ENCODE measurements at places on chromosomes 5 and 9.

- DNase-seq: peak; percentile 9
Observed at GRCh38 chr5:40017135-40017534, 592.4 kb upstream of the DAB2 start.

DNA sequence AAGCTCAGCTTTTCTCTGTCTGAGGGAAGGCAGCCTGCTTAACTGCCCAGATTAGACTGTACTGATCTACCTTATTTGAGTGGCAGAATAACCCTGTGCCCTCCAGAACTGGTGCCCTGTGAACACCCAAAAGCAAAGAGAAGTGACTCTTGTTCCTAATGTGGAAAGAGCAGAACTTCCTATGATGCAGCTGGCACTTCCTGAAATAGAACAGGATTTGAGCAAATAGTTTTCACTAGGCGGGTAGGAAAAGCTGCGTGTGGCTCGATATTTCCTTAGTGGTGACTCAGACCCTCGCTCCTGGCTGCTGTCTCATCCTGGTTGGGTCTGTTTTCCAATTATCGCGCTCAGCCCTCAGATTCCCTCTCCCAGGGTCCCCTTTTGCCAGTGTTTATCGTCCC, 89.9 kb downstream of the SH3TC2 start:
- DNase-seq: no peak

GRCh38 chr5:71922584-71923106, 184.6 kb upstream of the MAP1B start:
- no peak for DNase-seq

DNA sequence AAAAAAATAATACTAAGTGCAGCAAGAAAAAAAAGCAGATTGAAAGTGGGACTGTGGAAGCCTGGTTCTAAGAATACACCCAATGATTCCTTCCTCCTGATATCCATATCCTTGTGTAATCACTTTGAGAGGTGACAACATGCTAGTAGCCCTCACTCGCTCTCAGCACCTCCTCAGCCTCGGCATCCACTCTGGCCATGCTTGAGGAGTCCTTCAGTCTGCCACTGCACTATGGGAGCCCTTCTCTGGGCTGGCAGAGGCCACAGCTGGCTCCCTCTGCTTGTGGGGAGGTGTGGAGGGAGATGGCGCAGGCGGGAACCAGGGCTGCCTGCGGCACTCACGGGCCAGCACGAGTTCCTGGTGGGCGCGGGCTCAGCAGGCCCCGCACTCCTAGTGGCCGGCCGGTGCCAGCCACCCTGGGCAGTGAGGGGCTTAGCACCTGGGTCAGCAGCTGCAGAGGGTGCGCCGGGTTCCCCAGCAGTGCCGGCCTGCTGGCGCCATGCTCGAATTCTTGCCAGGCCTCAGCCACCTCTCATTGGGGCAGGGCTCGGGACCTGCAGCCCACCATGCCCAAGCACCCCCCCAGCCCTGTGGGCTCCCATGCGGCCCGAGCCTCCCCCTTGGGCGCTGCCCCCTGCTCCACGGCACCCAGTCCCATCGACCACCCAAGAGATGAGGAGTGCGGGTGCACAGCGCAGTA, 24.5 kb upstream of the SELENOP start:
- DNase-seq: no peak

DNA sequence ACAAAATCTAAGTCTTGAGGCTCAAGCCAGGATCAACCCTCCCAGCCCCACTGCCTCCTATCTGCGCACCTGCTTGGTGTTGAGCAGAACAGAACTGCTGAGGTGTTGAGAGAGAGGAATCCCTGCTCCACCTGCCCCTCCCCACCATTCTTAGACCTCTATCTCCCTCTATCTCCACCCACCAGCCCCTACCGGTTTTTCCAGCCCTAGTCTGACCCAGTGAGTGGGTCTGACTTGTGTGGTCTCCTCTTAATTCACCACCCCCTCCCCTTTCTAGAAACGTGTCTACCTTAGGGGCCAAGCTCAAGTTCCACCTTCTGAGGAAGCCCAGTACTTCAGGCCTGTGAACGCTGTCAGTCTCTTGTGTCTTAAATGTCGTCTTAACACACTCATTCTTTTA, 93.7 kb downstream of the ARHGAP26 start:
- no peak for DNase-seq

DNA sequence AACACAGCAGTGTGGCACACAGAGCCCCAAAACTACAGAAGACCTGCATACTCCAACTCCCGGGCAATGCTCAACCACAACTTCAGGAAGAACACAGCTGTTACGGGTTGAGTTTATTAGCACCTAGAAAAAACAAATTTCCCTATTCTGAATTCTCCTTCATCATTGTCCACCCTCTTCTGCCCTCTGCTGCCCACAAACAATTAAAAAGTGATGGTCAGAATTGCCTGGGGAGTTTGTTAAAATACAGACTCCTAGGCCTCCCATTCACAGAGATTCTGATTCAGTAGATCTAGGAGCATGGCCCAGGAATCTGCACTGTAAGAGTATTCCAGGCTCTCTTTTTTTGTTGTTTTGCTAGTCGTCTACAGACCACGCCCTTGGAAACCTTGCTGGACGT, 310.6 kb downstream of the NDUFS4 start:
- DNase-seq: no peak

DNA sequence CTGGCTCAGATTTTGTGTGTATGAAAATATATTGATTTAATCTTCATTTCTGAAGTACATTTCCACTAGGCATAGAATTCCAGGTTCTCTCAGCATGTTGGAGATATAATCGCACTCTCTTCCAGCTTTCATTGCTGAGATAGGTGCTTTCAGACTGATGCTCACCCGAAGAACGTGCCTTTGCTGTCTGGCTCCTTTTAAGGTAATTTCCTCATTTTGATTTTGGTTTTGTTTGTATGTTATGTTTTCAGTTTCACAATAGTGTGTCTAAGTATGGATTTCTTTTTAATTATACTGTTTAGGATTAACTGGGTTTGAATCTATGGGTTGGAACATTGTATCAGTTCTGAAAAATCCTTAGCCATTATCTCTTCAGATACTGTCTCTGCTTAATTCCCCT, 132.0 kb upstream of the NFIB start:
- DNase-seq: no peak

DNA sequence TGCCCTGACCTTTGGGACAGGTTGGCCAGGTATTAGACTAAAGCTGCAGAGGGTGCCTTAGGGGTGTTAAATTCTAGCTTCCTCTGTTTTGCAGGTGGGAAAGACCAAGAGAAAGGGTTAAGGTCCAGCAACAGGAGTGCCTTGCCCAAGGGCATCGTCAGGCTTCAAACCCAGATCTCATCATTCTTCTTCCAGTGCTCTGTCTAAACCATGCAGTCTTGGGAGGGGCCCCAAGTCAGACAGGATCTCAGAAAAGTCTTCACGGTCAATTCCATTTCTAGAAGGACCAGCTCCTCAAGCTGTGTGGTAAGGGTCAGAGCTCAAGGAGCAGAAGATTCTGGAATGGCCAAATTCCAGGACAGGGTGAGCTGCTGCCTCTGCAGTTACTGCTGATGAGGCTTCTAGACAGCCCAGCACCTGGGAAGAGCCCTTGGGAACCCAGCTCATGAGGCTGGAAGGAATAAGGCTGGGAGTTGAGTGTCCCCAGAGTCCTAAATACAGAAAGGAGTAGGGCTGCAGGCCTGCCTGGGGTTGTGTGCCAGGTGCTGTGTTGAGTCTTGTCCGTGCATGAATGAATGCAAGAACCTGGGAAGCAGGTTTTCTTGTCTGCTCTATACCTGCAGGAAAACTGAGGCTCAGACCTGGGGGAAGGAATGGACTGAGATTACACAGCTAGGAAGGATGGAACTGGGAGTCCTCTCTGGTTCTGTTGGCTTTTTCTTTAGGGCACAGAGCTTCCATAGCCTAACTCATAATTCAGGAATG, 69.3 kb downstream of the WWC1 start:
- no peak for DNase-seq

GRCh38 chr5:158233735-158234322, 374.9 kb upstream of the CLINT1 start:
- DNase-seq: no peak

DNA sequence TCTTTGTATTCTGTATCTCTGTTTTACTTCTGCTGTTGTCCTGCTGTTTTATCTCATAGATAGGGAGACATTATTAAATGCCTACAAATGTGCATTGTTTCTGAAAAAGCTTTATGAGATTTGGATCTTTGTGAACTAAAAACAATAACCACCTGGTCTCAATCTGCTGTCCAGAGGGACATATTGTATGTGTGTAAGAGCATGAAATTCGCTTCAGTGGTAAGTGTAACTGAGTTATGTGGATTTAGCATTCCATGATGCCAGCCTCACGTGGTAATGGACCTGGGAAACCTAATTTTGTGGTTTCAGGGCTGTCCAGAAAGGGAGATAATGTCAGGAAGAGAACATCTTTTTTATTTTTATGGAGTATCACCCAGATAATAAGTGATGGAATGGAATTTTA, 119.3 kb downstream of the GDNF start:
- no peak for DNase-seq

- peak; percentile 8 for DNase-seq
Observed at GRCh38 chr5:173454361-173454735, 126.1 kb upstream of the STC2 start.

GRCh38 chr9:134778156-134778555, 102.5 kb upstream of the FCN2 start:
- no peak for DNase-seq

DNA sequence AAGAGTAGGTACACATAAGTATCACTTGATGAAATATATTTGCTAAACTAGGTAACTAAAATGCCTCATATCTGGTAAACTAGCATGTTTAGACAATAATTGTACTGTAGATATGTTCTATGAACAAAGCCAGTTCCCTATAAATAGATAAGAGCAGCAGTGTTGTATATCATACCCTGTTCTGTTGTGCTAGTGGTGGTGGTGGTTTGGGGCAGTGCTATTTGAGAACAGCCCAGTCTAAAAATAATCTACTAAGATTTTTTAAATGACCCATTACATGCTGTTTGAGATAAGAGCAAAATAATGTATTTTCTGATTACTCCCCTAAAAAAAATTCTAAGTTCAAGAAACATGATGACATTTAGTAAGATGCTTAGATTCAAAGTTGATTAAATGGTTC, 829.2 kb upstream of the DMAC1 start:
- no peak for DNase-seq

GRCh38 chr9:37921168-37921510, 17.2 kb upstream of the SLC25A51 start:
- no peak for DNase-seq

All from CD4-positive, alpha-beta T cell (primary cell).